ENCODE measurements at places on chromosomes 12 and 14.

DNA sequence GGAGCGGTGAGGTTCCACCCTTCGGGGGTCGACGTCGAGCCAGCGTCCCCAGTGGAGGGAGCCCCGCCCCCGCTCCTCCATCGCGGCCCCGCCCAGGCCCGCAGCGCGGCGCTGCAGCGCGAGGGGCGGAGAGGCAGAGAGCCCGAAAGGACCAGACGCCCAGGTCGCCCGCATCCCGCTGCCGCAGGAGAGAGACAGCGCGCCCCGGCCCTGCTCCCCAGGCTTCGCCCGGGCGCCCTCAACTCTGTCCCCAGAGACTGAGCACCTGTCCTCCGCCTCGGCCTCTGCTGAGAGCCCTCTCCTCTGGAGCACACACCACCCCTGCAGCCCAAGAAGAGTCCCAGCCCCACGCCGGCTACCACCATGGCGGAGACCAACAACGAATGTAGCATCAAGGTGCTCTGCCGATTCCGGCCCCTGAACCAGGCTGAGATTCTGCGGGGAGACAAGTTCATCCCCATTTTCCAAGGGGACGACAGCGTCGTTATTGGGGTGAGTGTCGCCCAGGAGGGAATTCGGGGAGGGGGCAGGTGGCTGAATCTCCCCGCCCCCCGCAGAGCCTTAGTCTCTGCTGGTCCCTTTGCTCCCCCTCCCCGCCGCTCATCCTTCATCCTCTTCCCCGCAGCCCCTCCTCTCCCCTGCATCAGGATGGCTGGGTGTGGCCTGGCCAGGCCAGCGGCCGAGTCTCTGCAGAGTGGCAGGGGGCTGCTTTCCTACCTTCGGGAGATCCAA lies at the start of gene KIF5A:
TSS of gene KIF5A (plus strand) at position 136 of the 732 bp plus-strand sequence. CDS start at position 364, 228 bp downstream.
- DNase-seq = peak; percentile 27

- no peak for DNase-seq
Measured at GRCh38 chr12:131445184-131445774, 265.6 kb upstream of the SFSWAP start.

DNA sequence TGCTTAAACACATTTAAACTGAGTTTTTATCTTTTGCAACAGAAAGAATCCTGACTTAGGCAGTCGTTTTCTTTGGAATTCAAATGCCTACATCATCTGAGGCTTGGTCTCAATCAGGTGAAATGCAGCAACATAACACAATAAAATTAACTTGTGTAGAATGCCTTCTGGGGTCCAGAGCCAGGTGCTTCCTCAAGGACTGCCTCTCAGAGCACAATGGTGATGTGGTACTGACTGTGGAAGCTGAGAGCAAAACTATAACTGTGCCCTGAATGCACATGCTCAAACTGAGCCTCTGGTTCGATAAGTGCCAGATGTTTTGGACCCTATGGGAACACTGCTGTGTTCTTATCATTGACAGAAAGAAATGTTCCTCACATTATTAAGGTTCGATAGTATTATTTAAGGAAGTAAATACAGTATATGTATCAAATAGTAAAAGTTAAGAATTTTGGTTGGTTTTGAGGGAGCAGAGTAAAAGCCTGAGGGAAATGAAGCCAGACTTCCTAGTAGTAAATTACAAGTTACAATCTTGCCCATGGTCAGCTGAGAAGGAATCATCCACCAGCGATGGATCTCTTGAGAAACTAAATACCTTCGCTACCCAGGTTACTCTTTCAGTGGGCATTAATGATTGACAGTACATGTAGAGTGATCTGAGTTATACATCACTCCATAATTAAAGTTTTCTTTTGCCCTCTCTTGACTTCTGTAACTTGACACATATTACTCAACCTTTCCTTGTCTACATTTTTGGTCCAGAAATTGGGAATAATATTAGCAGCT lies 122.9 kb upstream of the ATP2B1 start:
- no peak for DNase-seq

DNA sequence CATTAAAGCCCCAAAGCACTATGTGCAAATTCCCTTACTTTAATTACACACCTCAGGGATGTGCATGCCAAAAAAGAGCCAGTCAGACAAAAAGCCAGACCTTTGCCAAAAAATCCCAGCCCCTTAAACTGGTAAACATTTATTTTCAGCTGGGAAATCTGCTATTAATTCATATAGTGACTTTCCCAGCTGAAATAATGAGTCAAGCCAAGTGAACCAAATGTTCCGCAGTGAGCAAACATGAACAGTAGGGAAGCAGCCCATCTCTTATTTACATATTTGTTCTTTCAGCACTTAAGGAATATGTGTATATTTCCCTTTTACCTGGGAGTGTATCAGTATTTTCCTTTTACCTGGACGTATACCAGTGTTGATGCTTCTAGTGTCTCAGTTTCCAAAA lies 44.0 kb upstream of the OTX2 start:
- no peak for DNase-seq

DNA sequence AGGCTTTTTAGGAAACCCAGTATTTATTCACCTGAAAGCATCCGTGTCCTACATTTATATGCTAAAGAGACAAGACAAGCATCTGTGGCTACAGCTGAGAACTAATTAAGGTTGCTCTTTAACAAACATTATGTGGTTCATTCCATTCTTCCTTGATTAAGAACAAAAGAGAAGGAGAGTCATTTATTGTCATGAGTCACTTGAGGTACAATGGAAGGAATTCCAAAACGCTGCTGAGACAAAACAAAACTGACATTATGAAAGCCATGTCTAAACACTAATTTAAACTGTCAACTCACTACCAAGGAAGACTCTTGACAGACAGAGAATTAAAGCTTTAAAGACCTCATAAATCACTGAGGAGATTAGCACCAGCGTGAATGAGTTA lies 214.4 kb downstream of the BMP4 start:
- DNase-seq = no peak

GRCh38 chr14:99382781-99383471 lies 97.7 kb downstream of the SETD3 start:
- DNase-seq = no peak

- DNase-seq = no peak
Measured at GRCh38 chr12:75481013-75481705, 604 bp downstream of the GLIPR1 start.

DNA sequence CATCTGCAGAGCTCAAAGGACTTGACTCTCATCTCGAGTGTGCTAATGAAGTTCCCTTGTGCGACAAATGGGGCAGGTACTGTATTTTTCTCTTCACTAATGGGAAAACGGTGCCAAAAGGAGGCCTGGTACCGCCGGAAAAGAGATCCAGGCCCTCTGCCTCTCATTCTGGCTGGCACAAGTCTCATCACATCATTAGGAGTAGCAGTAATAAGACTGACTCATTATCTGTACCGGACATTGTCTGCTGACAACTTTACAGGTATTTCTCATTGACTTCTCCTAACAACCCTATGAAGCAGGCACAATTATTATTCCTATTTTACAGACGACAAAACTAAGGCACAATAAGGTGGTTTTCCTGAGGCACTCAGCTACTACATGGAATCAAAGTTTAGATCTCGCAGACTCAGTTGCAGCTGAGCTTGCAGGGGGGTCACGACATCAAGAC lies 668 bp downstream of the APPL2 start:
- no peak for DNase-seq
